K562 (cell line): ENCODE measurements at places on chromosomes 7 and 10. TPM values are rescaled to one million over a fixed set of nuclear protein-coding genes. Genes with fewer than 3 reads are reported as not detected.

- no peak for DNase-seq
- H3K27ac ChIP-seq: no peak overlapping the region
- H3K4me3 ChIP-seq: no peak overlapping the region
- no peaks in the 10 kb centered on the region for H3K4me1 ChIP-seq
- no peaks in the 10 kb centered on the region for H3K36me3 ChIP-seq
Observed at GRCh38 chr7:9148687-9149086, 715.3 kb downstream of the NXPH1 start.

- peaks cover 24% of the 10 kb centered on the region for H3K27me3 ChIP-seq
- H3K27ac ChIP-seq: no peak overlapping the region
- H3K4me1 ChIP-seq: no peaks in the 10 kb centered on the region
Observed at GRCh38 chr7:108345710-108346336, 110.4 kb downstream of the NRCAM start.

OR6B1 gene
- total RNA-seq: not detected in 2 replicates

NOS3 gene
- total RNA-seq: 111 and 124 TPM in 2 replicates
